ENCODE measurements at places on chromosomes 11 and 22. TPM values are rescaled to one million over a fixed set of nuclear protein-coding genes. Genes with fewer than 3 reads are reported as not detected.

INSC gene
- total RNA-seq, result 0.55 TPM

CTSF gene
- 2.7 TPM for total RNA-seq

LRRC10B gene
- not detected for total RNA-seq

CRYAB gene
- total RNA-seq, result not detected

RHOD gene
- total RNA-seq, result not detected

ETS1 gene
- 521 TPM for total RNA-seq

DNA sequence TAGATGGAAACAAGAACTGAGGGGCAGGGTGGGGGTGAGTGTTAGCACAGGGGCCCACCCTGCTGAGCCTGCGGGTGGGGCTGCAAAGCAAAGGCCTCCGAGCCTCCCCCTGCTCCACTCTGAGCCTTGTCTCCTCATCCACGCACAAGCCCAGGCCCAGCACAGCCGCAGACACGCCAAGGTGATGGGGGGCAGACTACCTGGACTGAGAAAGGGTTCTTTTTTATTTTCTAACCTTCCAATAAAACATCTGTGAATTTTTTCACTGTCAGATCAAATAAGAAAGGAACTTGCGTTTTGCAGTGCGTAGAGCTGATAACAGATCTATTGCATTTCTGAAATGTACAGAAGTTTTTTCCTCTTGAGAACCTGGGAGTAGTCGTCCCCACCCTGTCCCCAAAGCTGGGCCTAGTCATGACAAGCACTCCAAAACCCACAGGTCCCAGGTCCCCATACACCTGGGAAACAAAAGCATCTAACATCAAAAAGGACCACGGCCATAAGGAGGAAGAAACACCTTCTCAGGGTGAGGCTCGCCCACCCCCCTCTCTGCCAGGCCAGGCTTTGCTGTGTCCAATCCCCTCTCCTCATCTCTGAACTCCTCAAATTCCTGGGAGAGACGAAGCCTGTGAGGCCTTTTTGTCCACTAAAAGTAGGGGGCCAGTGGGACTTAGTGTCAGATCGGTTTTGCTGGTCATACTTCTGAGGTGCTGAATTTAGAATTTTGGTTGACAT, 22.7 kb upstream of the CD5 start:
- H3K4me1 ChIP-seq, result peaks cover 17% of the 10 kb centered on the region
- no peaks in the 10 kb centered on the region for H3K27me3 ChIP-seq
- peak overlapping the region; percentile 16 for H3K27ac ChIP-seq
- no peak overlapping the region for H3K4me3 ChIP-seq
- H3K36me3 ChIP-seq, result no peaks in the 10 kb centered on the region
- DNase-seq, result no peak

DNA sequence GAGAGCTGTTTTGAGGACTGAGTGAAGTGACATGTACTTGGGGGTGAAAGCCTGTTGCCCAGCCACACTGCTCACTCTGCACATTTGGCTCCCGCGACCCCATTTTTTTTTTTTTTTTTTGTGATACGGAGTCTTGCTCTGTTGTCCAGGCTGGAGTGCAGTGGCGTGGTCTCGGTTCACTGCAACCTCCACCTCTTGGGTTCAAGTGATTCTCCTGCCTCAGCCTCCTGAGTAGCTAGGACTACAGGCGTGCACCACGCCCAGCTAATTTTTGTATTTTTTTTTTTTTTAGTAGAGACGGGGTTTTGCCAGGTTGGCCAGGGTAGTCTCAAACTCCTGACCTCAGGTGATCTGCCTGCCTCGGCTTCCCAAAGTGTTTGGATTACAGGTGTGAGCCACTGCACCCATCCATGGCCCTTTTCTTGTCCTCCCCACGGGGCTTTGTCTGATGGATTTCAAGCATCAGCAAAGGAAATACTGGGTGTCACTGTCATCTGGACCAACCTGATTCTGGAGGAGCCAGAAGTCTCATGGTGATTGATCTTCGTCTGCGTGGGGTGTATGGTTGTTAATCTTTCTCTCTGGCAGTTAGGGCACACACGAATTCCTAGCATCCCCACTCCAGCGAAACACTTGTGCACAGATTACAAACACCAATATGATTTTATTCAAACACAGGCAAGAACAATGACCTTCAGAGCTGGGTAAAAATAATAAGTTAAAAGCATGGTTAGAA, 3.4 kb upstream of the UCP3 start:
- H3K36me3 ChIP-seq, result peaks cover 16% of the 10 kb centered on the region
- peak overlapping the region; percentile 88 for H3K27ac ChIP-seq
- no peaks in the 10 kb centered on the region for H3K27me3 ChIP-seq
- peak overlapping the region; percentile 64 for H3K4me3 ChIP-seq

DNA sequence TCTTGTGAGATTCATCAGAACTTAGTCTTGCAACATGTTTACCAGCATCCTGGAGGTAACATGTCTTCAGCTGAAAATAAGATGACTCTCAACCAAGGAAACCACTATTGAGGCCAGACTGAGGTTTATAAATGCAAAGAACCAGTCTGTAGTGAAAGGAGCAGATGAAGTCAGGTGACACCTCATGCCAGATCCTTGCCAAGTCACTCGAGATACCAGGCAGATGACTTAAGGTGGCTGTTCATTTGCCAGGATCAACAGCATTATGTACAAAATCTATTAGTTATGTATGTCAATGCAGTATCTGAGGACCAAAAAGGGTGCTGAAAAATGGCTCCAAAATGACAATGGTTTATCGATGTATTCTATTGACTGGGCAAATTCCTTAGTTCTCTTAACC, 100.0 kb upstream of the SOX6 start:
- no peak overlapping the region for H3K27ac ChIP-seq
- no peak for DNase-seq
- no peaks in the 10 kb centered on the region for H3K4me1 ChIP-seq
- no peak overlapping the region for H3K4me3 ChIP-seq
- H3K27me3 ChIP-seq, result no peaks in the 10 kb centered on the region

DNA sequence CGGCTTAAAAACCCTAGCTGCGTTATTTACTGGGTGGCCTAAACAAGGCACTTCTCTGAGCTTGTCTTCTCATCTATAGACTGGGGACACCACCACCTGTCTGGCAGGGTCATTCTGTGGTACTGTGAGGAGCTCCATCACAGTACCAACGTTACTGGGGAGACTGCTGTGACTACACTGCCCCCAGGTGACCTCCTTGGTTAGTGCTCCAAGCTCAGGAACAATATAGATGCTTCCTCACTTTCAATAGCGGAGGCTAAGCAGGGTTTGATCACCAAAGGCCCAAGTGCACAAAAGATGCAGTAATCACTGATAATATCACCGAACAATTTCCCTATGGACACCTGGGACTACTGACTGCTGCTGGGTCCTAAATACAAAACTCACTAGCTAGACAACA, 18.8 kb downstream of the PRPF19 start:
- H3K27ac ChIP-seq, result no peak overlapping the region
- peaks cover 22% of the 10 kb centered on the region for H3K36me3 ChIP-seq
- peaks cover 10% of the 10 kb centered on the region for H3K4me1 ChIP-seq
- H3K4me3 ChIP-seq, result no peak overlapping the region
- DNase-seq, result no peak

GRCh38 chr11:112624431-112624830, 336.8 kb upstream of the NCAM1 start:
- no peaks in the 10 kb centered on the region for H3K36me3 ChIP-seq
- DNase-seq, result no peak
- no peaks in the 10 kb centered on the region for H3K4me1 ChIP-seq
- peaks cover 26% of the 10 kb centered on the region for H3K27me3 ChIP-seq

DNA sequence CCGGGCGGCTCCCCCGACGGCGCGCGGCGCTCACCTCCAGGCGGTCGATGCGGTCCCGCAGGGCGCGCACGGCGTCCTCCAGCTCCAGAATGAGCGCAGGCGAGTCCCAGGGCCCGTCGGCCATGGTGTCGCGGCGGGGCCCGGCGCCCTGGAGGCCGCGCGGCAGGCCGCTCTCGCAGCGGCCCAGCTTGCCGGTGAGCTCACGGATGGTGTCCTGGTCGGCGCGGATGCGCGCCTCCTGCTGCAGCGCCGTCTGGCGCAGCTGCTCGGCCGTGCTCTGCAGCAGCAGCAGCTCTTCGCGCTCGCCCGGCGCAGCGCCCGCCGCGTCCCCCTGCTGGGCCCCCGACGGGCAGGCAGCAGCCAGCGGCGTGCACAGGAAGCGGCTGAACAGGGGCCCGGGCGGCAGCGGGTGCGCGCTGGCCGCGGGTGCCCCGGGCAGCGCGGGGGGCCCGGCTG, 599 bp downstream of the NPTXR start:
- H3K36me3 ChIP-seq, result no peaks in the 10 kb centered on the region
- peaks cover 27% of the 10 kb centered on the region for H3K27me3 ChIP-seq
- H3K4me3 ChIP-seq, result no peak overlapping the region
- peak; percentile 70 for DNase-seq

GRCh38 chr22:39493759-39494158, 8.3 kb upstream of the MIEF1 start:
- DNase-seq, result no peak
- no peak overlapping the region for H3K4me3 ChIP-seq
- H3K27me3 ChIP-seq, result no peaks in the 10 kb centered on the region
- H3K36me3 ChIP-seq, result no peaks in the 10 kb centered on the region

GRCh38 chr11:77568916-77569675, 20.7 kb upstream of the AQP11 start:
- H3K4me3 ChIP-seq, result no peak overlapping the region
- H3K4me1 ChIP-seq, result no peaks in the 10 kb centered on the region
- peaks cover 5% of the 10 kb centered on the region for H3K36me3 ChIP-seq
- peaks cover 15% of the 10 kb centered on the region for H3K27me3 ChIP-seq

DNA sequence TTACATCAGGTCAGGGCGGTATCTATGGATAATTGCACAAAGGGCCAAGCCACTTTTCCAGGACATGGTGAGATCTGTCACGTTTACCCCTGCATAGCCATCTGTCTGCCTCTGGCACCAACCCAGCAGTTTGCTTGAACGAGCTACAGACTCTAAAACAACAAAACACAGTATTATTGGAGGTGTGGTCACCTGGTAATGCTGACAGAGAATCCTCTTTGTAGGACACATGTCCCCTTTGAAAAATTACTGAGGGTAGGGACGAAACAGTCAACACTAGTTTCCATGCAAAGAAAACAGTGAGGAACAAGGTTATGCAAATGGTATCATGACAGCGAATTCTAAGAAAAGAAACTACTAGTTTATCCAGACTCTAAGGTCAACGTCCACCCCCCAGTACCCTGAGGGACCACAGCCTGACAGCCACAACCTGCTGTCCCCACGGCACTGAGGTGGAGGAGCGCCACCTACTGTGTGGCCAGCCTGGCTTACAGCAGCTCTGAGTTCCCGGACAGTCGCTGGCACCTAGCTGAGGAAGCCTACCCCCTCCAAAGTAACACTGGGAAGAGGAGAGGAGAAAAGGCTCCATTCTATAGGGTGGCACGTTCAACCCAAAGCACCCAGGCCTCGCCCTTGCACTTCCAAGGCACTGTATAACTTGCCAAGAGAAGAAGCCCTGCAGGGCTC, 117.4 kb upstream of the BID start:
- no peaks in the 10 kb centered on the region for H3K27me3 ChIP-seq
- DNase-seq, result no peak
- H3K36me3 ChIP-seq, result peaks cover 7% of the 10 kb centered on the region
- H3K4me3 ChIP-seq, result no peak overlapping the region
- no peak overlapping the region for H3K27ac ChIP-seq

- H3K36me3 ChIP-seq, result no peaks in the 10 kb centered on the region
- no peaks in the 10 kb centered on the region for H3K4me1 ChIP-seq
- no peak overlapping the region for H3K4me3 ChIP-seq
- peaks cover 15% of the 10 kb centered on the region for H3K27me3 ChIP-seq
- no peak for DNase-seq
- no peak overlapping the region for H3K27ac ChIP-seq
These were observed 4.3 kb downstream of the CADM1 start for GRCh38 chr11:115499891-115500290.

GRCh38 chr11:67118181-67118766, 789 bp upstream of the KDM2A start:
- peak; percentile 69 for DNase-seq
- peak overlapping the region; percentile 79 for H3K4me3 ChIP-seq
- peaks cover 25% of the 10 kb centered on the region for H3K4me1 ChIP-seq
- H3K27me3 ChIP-seq, result no peaks in the 10 kb centered on the region
- no peak overlapping the region for H3K27ac ChIP-seq
- peaks cover 12% of the 10 kb centered on the region for H3K36me3 ChIP-seq

DNA sequence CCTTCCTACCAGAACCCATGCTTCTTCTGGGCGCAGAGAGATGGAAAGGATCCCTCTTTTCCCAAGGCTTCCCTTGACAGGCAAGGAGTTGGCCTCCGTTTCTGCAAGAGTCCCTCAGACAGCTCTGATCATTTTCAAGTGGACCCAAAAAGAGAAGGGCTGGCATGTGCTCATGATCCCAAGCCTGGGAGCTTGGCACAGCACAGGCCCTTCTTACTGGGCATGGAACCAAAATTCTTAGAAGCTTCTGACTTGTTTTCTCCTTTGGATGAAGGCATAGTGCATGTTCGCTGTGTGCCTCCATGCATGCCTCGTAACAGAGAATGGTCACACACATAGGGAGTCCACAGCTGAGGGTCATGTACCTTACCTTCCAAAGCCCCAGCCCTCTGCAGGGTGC, 449.6 kb downstream of the MIAT start:
- no peaks in the 10 kb centered on the region for H3K4me1 ChIP-seq
- no peak overlapping the region for H3K4me3 ChIP-seq

GRCh38 chr22:49370627-49371301, 456.9 kb downstream of the BRD1 start:
- no peaks in the 10 kb centered on the region for H3K36me3 ChIP-seq
- no peak overlapping the region for H3K4me3 ChIP-seq
- no peak for DNase-seq
- no peak overlapping the region for H3K27ac ChIP-seq

GRCh38 chr11:17782145-17782544, 47.6 kb downstream of the KCNC1 start:
- DNase-seq, result no peak
- no peak overlapping the region for H3K4me3 ChIP-seq
- no peaks in the 10 kb centered on the region for H3K27me3 ChIP-seq
- H3K36me3 ChIP-seq, result no peaks in the 10 kb centered on the region
- H3K4me1 ChIP-seq, result no peaks in the 10 kb centered on the region

- H3K4me3 ChIP-seq, result no peak overlapping the region
- no peak for DNase-seq
- H3K36me3 ChIP-seq, result no peaks in the 10 kb centered on the region
- H3K4me1 ChIP-seq, result no peaks in the 10 kb centered on the region
These were observed 87.6 kb upstream of the FSHB start for GRCh38 chr11:30143098-30143705.

GRCh38 chr11:67504005-67504949, 886 bp downstream of the PITPNM1 start:
- peaks cover 40% of the 10 kb centered on the region for H3K4me1 ChIP-seq
- DNase-seq, result peak; percentile 73
- H3K4me3 ChIP-seq, result peak overlapping the region; percentile 92

DNA sequence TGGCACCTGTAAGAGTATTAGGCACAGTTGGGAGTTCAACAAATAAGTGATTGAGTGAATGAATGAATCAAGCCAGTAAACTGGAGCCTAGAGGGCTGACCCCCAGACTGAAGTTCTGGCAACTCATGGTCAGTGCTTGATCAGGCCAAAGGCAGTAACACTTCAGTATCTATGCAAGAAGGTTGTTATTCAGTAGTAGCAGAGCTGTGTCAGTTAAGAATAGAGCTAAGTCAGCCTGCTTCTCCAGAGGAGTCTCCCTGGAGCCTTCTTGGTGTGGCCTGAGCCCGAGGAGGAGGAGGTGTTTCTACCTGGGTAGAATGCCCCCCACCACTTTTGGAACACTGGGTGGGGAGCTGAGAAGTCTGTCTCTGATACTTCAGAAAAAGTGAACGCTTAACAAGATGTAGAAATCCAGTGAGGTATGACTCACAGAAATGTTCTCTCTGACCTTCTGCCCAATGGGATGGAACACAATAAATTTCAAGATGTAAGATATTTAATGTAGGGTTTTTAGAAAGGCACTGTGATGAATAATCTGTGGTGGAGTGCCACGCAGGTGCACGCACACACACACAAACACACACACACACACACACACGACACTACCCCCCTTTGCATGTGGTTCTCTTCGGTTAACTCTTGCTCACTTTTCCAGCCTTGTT, 219.9 kb downstream of the HIPK3 start:
- DNase-seq, result no peak
- no peaks in the 10 kb centered on the region for H3K36me3 ChIP-seq
- H3K27ac ChIP-seq, result no peak overlapping the region
- H3K27me3 ChIP-seq, result peaks cover 17% of the 10 kb centered on the region

Data from natural killer cell treated with Interleukin-12 subunit alpha and Interleukin-12 subunit beta and Interleukin-15 and Interleukin-18, amount 100 ng/mL, for 72 hours (primary cell).